ENCODE measurements at places on chromosomes 2 and 18.
A peak's percentile ranks its signal among the peaks of the same experiment; 100 is the strongest.

DNA sequence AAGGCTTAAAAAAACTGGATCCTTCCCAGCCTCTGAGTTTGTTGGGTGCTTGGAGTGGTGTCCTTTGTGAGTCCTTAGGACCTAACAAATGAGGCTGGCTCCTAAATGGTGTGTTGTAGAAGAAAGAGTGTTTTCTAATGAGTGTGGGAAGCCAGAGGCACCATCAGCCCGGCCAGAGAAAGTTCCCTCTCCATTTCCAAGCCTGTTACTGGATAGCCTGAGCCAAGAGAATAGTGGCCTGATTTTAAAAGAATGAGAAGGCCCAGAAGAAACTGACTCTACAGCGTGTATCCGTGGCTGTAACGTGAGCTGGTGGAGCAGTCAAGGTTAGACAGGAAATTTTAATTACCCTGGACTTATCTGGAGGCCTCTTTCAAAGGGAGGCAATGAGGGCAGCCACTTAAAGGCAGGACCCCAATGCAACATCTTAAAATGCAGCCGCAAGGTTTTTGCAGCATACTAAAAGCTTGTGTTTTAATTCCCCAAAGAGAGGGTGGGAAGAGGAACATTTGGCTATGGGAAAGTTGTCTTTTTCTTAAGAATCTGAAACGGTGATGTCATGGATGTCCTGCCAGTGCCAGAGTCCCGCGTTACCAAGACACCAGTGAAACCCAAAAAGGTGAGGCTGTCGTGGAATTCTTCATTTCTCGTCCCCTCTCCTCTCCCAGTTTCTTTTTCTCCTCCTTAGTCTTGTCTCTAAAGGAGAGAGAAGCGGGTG lies 4.6 kb downstream of the EFHD1 start:
- no peak for DNase-seq

DNA sequence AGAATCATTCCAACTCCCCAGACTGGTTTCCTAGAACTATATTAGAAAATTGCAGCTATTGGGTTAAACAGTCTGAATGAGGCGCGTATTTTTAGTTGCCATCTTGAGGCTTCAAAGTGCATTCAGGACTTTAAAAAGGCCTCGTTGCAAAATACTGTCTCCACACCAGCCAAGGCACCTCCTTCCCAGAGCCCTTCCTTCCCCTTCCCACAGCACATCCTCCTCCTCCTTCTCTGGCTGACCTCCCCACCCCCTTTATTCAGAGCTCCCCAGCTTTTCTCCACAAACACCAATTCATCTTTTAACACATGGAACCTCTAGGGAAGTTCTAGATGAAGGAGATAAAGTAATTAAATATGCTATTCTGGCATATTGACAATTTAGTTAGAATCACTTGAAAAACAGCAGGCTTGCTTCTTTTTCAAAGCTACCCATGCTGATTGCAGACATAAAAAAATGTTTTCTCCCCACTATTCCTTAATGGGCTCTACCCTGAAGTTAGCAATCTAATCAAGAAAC lies 90.3 kb downstream of the RTP5 start:
- DNase-seq, result no peak

- DNase-seq, result no peak
Observed at GRCh38 chr18:22964116-22964515, 31.0 kb downstream of the RBBP8 start.

- DNase-seq, result peak; percentile 74
Observed at GRCh38 chr18:7322817-7323485, 92.1 kb downstream of the LRRC30 start.

DNA sequence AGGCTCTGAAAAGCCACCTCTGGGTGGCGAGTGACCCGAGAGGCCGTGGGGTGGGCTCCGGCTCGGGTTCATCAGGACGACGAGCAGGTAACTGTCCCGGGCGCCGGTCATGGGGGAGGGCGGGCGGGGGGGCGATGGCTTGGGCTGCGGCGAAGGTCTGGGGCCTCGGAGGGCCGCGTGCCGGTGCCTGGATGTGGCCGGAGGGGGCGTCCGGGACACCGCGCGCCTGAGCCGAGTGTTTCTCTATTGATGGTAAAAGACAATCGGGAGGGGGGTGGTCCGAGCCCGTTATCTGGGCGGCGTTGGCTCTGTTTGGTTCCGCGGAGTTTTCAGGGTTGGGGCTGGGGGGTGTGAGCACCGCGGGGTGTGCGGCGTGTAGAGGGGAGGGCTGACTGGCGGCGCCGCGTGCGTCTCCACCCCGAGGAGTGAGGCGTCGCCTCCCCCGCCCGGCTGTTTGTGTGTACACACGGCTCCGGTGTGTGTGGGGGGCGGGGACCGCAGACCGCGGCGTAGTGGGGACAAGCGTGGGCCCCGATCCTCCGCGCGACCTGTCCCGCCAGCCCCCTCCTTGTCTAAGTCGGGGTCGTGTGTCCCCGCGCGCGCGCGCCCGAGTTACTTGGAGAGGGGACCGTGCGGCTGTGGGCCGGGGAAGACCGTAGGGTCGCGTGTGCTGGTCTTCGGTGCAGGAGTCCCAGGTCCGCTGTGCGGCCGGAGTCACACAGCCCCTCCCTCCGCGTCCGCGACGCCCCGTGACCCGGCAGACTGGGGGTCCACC lies 1.6 kb downstream of the CTIF start:
- DNase-seq, result peak; percentile 84

DNA sequence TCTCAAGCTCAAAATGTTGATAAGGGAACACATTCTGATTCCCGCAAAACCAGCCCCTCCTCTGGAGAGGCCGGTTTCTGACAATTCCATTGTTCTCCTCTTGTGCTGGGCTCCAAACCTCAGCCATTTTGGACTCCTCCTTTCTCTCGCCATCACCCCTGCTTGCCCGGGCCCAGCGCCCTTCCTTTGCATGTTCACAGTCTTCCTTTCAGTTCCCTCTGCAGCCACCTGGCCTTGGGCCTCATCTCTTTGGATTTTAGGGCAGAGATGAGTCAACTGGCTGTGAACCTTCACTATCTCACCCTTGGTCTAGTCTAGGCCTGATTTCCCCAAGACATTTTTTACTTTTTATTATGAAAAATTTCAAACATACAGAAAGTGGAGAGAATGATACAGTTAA lies 155.9 kb upstream of the MAP3K20 start:
- no peak for DNase-seq

DNA sequence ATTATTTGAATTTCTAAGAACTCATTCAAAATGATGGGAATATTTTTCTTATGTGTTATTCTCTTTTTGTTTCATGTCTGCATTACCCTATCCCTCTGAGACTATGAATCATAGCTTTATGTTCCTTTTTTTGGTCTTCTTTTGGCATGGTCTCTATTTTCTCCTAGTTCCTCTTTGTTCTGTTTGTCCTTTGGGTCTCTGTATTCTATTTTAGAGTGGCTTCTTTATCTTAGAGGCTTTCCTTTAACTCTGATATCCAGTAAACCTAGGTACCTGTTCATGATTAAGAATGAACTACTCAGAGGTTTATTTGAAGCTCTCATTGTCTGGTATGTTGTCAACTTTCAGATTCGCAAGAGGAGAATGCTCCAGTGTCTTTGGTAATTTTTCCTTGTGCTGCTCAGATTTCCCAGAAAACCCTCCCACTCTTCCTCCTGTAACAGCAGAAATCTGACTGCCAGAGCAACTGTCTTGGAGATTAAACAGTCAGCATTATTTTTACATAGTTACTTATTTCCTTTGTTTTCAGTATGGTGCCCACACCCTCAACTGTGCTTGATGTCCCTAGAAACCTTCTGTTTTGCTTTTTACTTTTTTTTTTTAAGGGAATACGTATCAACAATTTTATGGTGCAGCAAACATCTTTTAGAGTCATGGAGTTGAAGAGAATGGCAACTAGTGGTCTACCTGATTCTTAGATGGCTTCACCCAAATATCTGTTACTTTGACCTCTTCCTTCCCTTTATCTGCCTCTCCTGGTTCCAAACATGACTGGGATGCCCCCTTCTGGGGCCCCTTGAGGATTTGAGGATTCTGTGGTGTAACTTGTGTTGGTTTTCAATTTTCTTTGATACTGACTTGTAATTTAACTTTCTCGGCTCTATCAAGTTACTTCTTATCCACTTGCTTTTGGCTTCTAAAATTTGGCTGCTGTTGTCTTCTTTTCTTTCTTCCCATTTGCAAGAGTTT lies 92.0 kb downstream of the DPP10 start:
- DNase-seq, result no peak

- DNase-seq, result no peak
Observed at GRCh38 chr18:68256418-68257067, 458.4 kb downstream of the TMX3 start.

GRCh38 chr2:196335221-196335634 lies 163.8 kb upstream of the STK17B start:
- DNase-seq, result no peak

All from neural progenitor cell (in vitro differentiated cells).